Muscle of back (tissue), 13 donors: ENCODE measurements at places on chromosomes 1 and 21.

GRCh38 chr1:41528106-41528505 lies 43.6 kb upstream of the EDN2 start:
- DNase-seq, result no peak

GRCh38 chr1:33971018-33971710 lies 107.3 kb downstream of the HMGB4 start:
- no peak for DNase-seq

GRCh38 chr1:19811206-19811851 lies 3.8 kb downstream of the RNF186 start:
- no peak for DNase-seq

DNA sequence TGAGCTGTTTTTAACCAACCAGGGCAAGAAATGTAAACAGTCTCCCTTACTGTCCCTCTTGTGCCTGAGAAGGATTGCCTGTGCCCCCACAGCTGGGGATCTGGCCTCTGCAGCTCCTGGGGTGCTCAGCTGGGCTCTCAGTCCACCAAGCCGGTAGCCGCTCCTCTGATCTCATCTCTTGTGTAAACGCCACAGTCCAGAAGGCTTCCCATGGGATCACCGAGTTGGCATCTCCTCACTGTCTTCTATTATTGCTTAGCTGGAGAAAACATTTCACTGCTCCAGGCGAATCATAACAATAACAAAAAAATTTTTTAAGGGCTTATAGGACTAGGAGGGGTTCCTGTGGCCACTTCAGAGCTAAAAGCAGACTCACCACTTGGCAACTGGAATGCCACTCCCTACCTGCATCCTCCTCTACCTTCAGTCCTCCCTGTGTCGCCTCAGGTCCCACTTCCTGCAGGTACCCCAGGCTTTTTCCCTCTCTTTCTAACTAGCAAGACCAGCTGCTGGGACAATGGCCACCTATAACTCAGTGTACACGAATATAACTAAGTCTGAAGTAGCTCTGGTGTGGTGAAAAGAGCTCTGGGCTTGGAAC lies 75.8 kb downstream of the ATP1A1 start:
- DNase-seq, result no peak

DNA sequence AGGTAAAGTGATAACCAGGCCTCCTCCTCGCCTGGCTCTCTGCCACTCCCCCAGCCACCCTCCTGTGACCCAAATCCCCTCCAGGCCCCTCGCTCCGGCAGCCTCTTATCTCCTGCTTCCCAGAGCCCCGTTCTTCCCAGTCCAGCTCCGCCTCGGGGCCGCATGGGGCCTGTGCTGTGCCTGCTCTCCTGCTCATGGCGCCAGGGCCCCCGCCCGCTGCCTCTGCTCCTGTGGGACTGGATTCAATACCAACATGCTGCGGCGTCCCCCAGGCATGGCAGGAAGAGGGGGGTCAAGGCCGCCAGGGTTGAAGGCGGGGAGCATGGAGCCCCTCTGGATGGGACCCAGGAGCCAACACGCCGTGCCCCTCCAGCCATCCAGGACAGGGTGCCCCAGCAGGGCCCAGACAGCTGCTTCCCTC lies 213.0 kb upstream of the VAMP3 start:
- no peak for DNase-seq

DNA sequence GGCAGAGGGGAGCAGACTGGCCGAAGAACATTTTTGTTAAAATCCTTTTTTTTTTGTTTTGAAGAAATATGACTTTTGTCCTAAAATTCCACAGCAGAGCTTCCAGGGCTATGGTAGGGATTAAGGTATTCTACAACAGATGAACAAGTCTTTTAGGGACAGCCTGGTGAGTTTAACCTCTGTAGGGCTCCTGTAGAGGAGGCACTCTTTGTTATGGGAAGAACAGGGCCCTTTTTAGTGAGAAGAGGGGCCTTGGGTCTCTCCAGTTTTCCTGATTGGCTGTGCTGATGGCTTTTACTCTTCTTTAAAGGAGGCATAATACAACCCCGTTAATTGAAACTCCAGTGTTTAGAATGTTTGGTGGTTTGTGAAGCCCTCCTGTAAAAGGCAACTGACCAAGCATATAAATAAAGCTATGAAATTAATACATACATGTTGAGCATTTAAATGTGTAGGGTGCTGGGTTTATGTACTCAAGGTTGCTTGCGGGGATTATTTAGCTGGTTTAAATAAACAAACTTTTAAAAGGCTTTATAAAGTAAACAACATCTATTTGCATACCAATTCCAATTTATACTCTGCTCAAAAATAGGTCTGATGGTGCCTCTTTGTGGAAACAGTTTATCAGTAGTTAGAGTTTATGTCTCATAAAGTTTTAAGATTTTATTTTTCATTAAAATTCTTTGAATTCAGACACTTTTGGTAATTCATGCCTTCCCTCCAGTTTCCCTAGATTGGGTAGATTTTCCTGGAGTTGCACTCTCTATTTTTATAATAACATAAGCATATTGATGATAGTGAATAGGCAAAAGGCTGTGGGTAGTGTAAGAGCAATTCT lies 46.5 kb downstream of the PBX1 start:
- DNase-seq, result no peak

GRCh38 chr1:156823210-156823790 lies 6.7 kb upstream of the SH2D2A start:
- no peak for DNase-seq

DNA sequence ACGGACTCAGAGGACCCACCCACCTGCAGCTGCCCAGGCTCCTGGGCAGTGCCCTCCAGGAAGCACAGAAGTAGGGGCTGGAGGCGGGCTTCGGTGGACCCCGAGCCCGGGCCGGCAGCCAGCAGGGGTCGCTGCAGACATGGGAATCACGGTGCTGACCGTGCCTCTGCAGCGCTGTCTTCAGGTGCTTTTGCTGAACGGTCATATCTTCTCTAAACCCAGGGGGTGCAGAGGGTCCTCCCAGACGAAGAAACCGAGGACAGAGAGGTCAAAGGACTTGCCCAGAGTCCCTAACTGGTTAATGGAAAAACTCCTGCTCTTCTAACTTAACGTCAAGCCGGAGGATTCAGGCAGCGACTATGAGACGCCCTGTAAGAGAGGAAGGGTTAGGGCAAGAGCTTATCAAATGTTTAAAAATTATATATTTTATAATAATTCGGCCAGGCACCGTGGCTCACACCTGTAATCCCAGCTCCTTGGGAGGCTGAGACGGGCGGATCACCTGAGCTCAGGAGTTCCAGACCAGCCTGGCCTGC lies 21.5 kb upstream of the LEFTY2 start:
- no peak for DNase-seq

DNA sequence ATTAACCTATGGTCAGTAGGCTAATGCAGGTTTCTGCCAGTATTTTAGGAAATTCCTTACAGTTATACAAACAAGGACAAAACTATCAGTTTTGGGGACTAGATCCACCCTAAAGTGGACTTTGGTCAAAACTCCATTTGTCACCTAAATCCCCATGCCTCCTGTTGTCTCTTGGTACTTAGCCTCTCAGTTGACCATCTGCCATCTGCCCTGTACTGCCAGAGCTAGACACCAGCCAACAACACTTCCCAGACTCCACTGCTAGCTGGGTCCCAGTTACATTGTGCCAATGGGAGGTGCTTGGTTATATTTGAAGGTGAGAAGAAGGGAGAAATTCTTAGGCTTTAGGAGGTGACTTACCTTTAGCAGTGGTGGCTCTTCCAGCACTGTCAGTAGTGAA lies 17.0 kb upstream of the BSDC1 start:
- no peak for DNase-seq

DNA sequence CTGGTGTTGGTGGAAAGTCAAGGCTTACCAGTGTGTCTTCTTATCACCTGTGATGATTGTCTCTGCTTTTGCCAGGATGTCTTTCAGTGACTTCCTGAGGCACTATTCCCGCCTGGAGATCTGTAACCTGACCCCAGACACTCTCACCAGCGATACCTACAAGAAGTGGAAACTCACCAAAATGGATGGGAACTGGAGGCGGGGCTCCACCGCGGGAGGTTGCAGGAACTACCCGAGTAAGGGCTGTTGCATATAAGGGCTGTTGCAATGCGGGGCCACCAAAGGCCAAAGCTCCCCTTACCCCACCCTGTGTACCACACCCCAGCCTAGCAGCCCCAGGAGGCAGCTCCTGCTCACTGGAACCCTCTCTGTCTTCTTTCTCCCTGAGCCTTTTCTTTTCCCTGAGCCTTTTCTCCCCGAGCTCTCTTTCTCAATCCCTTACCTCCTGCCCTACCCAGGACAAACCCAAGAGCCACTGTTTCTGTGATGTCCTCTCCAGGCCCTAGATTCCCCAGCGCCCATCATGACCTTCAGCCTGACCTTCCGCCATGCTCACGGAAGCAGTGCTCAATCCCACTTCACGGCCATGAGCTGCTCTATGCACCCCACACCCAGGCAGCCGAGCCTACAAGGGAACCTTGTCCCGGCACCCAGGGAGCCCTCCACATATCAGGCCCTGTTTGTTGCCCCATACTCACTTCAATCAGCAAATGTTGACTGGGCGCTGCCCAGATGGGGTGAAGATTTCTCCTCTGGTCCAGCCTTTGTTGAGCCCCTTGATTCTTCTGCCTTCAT lies 40.6 kb downstream of the CAPN2 start:
- no peak for DNase-seq

DNA sequence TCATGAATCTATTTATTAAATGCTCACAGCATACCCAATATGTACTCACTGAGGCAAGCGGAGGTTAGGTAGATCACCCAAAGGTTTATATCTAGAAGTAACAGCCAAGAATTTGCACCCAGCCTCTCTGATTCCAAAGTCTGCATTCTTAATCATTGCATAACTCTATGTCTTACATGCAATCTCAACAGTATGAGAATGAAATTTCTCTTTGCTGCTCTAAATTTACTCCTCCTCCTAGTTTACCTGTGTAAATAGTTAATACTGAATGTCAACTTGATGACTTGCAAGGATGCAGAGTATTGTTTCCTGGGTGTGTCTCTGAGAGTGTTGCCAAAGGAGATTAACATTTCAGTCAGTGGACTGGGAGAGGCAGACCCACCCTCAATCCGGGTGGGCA lies 840.6 kb downstream of the BRINP3 start:
- DNase-seq, result no peak

DNA sequence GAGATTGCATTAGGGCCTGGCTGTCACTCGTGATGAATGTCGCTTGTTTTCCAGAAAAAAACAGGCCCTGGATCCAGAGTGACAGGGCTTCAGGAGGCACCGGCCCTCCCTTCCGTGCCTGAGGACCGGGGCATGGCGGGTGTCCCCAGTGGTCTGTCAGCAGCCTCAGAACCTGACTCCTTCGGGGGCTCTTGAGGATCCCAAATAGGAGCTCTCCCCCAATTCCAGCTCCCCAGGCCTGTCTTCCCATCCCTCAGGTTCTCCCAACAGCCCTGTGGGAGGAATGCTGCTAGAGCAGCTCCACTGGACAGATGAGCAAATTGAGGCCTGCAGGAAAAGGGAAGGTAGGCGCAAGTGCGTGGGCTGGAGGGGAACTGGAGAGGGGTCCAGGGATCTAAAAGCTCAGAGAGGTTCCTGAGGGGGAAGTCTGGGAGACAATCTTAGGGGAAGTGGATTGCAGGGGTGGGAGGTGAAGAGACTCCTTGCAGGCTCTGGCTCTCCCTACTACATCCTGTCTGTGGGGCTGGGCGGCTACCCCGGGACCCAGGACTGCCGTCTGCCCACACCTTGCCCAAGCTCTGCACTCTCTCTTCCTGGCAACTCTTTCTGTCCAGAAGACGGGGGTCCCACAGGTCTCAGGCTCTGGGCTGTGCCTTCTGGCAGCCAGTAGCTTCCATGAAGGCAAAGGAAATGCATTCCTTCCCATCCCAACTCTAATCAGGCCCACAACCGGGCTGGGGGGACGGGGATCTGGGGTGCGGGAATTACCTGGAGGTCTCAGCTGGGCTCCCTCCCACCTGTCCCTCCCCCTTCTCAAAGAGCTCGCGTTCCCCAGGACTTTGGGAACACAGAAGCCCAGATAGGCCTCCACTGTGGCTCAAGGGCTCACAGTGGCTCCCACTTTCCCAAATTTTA lies 105.7 kb upstream of the CASZ1 start:
- DNase-seq, result no peak

- peak; percentile 22 for DNase-seq
These were observed 2.6 kb downstream of the TUFT1 start for GRCh38 chr1:151542710-151543129.

- DNase-seq, result no peak
These were observed 34.5 kb downstream of the SPATA21 start for GRCh38 chr1:16402742-16403141.

DNA sequence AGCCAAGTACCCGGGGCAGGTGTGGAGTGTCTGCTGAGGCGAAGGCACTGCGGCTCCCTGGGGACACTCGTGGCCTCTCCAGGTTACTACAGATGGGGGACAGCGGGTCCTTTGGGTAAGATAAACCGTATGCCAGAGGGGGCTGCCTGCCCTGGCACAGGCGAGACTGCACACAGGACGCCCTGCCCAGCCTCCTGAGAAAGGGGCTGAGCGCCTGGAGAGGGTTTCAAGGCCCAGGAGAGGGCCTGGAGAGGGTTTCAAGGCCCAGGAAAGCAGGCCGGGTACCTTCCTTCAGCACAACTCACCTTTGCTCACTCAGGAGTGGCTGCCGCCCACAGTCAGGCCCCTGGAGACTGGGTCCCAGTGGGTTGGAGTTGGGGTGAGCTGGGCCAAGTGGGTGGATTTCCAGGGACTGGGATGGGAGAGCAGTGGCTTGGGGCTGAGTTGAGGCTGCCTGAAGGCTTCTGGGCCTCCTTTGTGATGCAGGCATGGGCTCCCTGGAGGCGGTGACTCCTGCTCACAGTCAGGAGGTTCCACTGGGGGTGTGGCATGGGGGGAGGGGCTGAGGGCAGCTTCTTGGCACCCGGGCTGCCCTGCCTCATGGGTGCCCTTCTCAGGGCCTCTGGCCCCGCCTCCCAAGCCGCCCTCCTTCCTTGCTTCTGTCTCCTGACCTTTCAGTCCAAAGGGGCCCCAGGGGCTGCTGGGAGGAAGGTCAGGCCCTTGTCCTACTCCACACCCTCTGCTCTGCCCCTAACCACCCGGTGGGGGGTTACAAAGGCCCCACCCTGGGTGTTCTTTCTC lies at the start of gene MMEL1:
TSS of gene MMEL1 (minus strand) at position 456 of the 801 bp plus-strand sequence. CDS start 3,532 bp downstream, outside the sequence.
- DNase-seq, result no peak

DNA sequence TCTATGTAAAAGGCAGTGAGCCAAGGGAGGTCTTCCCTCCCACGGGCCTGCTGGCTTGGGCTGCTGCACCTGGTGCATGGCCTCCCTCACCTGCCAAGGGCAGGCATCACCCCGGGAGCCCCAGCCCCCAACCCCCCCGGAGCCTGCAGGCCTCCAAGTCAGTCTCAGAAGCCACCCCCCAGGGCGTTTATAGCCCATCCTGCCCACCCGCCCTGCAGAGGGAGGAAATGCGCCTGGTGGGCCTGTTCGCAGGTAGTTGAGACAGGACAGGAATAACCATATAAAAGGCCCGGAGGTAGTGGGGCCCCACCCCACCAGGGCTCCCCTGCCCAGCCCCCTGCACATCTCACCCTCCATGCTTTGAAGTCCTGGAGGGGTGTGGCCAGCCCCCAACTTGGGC lies 18.2 kb upstream of the ARF1 start:
- no peak for DNase-seq

- no peak for DNase-seq
These were observed 197.3 kb downstream of the ZBTB18 start for GRCh38 chr1:244248426-244248825.

DNA sequence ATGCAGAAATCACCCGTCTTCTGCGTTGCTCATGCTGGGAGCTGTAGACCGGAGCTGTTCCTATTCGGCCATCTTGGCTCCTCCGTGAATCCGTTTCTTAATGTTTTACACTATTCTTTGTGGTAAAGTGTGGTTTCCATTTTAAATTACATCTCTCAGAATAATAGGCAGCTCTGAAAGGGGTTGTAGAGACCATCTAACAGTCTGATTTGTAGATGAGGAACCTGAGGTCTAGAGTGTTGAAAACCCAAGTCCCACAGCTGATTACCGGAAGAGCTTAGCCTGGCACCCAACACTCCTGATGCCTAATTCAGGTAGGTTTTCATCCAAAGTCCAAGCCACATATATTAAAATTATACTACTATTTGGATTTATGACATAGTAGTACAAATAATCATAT lies 144.0 kb downstream of the LEPR start:
- DNase-seq, result no peak
